ENCODE measurements at places on chromosomes 2 and 18.

GRCh38 chr18:37540424-37541138, 25.0 kb downstream of the CELF4 start:
- DNase-seq, result no peak

DNA sequence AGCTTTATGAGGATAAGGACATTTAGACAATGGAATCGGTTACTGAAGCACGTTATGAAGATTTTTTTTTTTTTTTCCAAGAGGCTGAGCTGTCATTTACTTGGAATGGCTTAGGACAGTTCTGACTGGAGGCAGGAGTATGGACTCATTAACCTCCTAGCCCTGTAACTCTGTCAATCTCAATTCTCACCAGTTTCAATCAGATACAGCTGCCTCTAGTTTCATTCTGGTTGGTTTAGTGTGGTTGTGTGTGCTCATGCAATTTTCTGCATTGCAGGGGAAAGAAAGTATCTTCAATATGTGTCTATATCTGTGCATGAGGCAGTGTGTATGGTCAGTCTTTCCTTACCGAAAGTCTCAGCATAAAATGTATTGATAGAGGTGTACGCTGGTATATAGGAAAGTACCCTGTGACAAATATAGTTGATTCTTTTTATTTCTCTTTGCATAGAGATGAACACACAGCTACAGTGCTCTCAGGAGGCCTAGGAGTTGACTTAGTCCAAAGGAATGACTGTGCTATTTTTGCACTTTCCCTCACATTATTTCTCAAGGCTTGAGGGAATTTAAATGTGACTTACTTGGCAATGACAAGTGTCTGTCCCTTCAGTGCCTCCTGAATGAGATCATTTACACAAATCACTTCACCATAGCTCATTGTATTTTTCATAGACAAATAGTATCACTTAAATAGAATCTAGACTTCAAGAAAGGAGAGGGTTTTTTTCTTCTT, 50.5 kb upstream of the GRB14 start:
- no peak for DNase-seq

- DNase-seq, result no peak
These were observed 41.9 kb downstream of the SPTBN1 start for GRCh38 chr2:54497763-54498680.

DNA sequence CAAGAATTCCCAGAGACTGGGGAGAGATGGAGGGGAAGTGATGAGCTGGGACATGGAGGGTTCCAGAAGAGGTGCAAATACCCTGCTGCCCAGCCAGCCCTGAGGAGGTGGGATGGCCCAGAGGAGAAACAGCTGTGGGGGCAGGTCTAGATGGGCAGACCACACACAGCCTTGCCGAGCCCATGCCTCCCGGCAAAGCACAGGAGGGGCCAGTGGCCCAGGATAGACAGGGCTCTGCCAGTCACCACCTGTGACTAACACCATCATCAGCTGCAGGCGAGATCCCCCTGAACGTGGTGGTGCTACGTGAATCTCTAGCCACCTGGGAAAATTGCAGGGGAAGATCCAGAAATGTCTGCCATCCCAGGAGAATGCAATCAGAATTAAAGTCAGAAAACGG, 39.4 kb downstream of the SCTR start:
- DNase-seq, result no peak

- no peak for DNase-seq
These were observed 16.1 kb upstream of the CD207 start for GRCh38 chr2:70851704-70852103.

GRCh38 chr2:12649602-12650400, 66.9 kb upstream of the TRIB2 start:
- no peak for DNase-seq

- no peak for DNase-seq
These were observed 33.1 kb downstream of the KIF1A start for GRCh38 chr2:240786871-240787311.

DNA sequence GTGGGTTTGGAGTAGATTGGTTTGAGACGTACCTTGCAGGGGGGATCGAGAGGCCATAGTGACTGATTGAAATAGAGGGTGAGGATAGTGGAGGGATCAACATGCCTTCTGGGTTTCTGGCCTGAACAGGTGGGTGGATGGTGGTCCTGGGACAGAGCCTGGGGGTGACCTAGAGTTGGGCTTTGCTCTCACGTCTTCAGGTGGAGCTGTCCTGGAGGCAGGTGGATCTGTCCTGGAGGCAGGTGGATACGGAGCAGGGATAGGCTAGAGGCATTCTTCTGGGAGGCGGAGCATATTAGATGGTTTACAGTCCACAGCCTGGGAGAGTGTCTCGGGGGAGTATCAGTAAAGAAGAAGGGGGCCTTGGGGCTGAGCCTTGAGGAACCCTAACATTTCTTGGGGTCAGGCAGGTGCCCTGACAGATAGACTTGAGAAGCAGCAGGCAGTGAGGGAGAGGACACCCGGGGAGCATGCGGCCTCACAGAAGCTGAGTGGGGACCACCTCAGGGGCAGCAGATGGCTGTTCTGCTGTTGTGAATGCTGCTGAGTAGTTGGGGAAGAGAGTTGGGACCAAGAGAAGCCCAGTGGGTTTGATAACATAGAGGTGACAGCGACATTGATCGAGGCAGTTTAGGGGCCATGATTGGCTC, 1.6 kb downstream of the CAPN10 start:
- DNase-seq, result no peak

- no peak for DNase-seq
These were observed 360.8 kb downstream of the DCC start for GRCh38 chr18:52700816-52701215.

DNA sequence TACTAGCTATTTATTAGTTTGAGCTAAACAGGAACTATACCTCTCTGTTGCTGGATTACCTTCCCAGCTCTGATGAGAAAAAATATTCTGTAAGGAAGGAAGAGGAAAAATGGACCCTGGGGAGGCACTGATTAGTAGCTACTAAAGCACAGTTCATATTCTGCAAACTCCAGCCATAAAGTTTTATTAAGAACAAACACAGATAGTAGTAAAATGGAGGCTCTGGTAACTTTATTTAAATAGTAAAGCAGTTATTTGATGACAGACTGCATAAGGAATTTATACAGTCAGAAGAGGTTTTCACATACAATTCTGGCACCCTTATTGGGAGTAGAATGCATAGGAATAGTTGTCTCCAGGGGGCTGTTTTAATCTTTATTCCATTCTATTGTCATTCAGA, 84.1 kb downstream of the XIRP2 start:
- DNase-seq, result no peak

GRCh38 chr2:64212346-64212745, 68.1 kb upstream of the PELI1 start:
- no peak for DNase-seq

DNA sequence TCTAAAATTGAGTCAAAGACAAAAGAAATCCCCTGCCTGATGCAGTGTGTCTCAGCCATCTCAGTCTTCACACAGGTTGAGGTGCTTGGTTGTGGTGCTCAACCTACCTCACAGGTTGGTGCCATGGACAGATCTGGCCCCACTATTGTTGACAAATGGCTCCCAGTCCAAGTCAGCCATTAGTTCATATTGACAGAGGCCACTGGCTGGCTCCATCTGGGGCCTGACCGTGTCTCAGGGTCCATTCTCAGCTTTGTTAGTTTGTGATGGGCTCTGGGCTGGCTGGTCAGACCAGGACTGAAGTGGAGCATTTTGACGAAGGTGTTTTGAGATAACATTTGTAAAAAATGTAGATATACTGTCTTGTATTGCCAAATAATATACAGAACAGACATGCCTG, 36.9 kb downstream of the MRPL33 start:
- DNase-seq, result no peak

- peak; percentile 79 for DNase-seq
These were observed 91.6 kb downstream of the TMX3 start for GRCh38 chr18:68623342-68623741.

GRCh38 chr2:28269019-28269784, 123.5 kb upstream of the FOSL2 start:
- DNase-seq, result no peak

DNA sequence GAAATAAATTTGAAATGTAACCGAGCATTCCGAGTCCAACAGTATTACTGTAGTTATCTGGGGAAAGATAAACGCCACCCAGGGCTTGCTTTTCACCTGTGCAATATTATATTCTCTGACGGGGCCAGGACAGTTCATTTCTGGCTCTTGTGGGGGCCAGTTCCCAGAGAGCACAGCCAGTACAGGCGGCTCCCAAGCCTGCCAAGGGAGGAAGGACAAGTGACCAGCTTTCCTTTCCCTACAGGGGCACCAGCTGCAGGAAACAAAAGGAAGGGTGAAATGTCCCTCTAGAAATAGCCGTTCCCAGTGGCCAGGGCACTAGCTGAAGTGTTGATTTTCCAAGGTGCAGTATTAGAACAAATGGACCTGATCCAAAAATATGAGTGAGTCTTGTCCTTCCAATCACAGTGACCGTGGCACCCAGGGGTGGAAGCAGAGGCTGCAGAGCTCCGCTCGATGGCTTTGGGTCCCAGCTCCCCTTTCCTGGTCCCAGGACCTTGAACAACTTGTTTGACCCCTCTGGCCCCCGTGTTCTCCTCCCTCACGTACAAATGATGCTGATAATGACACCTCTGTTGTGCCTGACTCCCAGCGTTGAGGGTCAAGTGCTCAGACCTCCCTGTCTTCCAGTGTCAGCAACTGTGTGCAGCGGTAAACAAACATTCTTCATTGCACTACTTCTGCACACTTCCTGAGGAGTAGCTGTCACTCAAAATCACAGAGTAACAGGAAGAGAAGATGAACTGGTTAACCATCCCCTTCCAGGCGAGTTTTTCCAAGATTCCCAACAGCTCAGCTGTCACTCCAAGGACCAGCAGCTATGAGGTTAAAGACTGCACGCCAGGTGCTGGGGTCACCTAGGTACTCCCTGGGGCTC, 40.9 kb downstream of the GYPC start:
- DNase-seq, result no peak

- no peak for DNase-seq
These were observed 2.1 kb downstream of the NEURL3 start for GRCh38 chr2:96502891-96503636.

DNA sequence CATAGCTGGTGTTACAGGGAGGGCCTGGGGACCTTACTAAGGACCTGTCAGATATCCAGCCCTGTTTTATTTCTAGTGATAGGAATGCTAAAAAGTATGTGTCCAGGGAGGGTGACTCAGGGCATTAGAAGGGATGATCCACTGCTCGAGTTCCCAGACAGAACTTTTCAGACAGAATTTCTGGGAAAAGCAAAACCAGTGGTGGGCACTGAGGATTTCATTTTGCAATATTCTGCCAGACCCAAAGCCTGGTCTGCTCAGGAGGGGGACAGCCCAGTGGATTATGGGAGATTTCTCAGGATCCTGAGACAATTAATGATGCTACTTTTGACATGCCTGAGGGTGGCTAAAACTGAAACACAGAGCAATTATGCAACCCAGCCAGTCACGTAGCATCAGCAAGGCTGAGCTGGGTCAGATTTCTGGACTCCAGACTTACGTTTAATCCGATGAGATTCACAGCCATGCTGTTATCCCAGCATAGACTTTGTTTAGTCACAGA, 4.7 kb upstream of the KCNE4 start:
- no peak for DNase-seq

GRCh38 chr2:214547931-214548330, 137.1 kb downstream of the VWC2L start:
- DNase-seq, result no peak

GRCh38 chr2:14693874-14694273, 61.4 kb downstream of the LRATD1 start:
- DNase-seq, result no peak

DNA sequence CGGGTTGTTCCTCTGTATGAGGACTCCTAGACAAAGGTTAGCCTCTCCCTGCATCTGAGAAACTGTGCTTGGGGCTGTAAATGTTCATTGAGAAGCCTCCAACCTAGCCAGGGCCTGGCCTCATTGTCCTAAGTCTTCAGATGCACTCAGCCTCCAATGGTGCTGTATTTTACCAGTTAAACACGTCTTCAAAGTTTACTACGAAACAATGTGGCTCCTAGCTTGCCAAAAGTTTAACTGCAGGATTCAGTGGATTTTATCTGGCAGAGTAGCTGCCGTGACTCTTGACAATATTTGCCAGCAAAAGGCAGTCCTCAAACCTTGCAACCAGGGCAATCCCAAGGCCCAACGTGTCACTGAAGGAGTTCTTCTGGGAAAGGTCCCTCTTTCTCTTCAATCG, 1.1 kb downstream of the PID1 start:
- DNase-seq, result no peak
